ENCODE measurements at places on chromosomes 5 and 9.

DNA sequence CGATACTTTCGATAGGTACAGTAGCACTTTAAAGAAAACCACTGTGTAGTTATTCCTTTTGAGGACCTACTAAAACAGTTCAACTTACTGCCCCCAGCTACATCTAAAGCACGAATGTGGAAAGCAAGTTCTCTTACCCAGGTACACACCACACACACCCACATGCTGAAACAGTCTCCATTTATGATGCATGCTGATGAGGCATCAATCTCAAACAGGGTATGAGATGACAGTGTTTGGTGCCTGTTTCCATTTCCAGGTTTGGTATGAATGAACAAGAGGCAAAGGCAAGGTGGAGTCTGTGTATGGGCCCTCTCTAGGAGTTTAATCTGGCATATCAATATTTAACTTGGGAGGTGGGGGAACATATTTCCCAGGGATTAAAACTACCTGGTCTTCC lies 13.9 kb downstream of the HMGXB3 start:
- no peak for DNase-seq

- no peak for DNase-seq
Measured at GRCh38 chr5:58012102-58012501, 447.8 kb downstream of the PLK2 start.

DNA sequence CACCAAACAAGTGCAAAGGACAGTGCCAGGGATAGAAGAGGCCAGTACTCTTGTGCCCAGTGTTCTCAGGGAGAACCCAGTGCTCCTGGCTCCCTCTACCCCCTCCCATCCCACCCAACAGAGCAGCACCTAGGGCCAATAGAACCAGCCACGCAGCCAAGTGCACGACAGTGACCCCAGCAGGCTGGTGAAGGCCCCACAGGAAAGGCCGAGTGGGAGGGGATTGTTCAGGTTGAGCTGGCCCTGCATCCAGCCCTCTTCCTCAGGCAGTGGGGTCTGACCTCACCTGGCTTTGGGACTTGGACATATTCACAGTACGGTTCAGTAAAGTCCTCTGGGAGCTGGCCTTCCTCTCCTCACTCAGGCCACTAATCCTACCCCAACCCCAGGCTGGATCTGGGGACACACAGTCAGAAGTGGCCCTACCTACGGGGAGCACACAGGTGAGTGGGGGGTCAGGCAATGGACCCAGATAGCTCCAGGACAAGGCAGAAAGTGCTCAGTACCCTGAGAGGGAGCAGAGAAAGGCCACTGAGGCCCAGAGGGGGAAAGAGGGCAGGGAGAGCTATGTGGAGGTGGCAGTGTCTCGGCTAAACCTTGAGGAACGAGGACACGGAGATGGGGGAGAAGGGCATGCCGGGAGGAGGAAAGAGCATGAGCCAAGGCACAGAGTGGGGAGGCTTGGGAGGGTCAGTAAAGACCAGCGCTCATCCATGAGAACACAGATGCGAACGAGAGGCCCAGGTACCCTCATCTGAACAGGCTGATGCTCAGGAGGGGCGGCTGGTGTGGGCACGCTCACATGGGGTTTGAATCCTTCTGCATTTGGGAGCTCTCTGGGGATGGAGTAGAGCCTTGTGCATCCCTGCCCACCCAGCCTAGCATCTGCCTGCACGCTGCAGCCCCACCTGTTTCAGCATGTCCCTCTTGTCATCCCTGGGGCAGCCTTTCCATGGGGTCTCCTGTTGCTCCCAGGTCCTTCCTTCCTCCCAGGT lies 25.6 kb downstream of the POLR1E start:
- peak; percentile 62 for DNase-seq

- DNase-seq, result no peak
Measured at GRCh38 chr5:145680767-145681166, 154.4 kb downstream of the PRELID2 start.

DNA sequence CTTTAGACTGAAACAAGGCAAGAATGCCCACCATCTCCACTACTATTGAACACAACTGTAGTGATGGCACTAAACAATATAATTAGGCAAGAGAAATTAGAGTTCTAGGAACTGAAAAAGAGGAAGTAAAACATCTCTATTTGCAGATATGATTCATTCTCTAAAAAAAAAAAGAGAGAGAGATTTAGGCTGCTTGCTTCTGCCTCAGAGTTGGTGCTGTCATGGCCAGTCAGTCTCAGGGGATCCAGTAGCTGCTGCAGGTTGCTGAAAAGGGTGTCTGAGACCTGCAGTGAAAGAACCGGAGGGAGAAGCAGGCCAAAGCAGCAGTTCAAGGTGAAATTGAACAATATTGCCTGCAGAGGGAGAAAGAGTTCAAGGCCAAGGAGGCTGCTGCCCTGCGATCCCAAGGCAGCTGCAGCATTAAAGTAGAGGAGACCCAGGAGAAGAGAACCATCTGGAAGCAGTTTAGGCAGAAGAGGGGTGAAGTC lies 72.5 kb downstream of the AP3B1 start:
- DNase-seq, result peak; percentile 25

DNA sequence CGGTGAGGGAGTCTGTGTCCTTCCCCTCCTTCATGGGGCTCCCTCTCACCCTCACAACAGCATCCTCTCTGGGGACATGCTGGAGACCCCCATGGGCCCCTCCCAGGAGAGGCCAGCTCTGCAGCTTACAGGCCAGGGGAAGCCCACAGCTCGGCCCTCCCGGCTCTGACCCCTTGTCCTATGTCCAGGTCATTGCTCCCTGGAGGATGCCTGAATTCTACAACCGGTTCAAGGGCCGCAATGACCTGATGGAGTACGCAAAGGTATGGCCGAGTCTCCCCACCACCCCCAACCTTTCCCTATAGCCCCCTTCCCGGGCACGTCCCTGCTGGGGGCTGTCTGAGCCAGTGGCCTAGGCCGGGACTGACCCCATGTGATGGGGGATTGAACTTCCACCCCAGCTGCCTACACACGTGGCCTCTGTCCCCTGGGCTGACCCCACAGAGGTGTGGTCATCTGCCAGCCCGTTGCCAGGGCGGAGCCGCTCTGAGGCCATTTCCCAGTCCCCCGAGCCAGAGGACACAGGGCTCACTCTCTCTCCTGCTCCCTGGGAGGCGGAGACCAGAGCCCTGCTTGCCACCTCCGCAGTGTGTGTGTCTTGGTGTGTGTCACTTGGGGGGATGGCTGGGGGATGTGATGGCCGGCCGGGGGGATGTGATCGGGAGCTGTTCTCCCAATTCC lies 21.9 kb downstream of the ASS1 start:
- DNase-seq, result no peak

- no peak for DNase-seq
Measured at GRCh38 chr5:332843-333242, 11.3 kb downstream of the AHRR start.

- no peak for DNase-seq
Measured at GRCh38 chr5:169923988-169924387, 56.3 kb downstream of the INSYN2B start.

Measured in K562 (cell line).